WTC11 (cell line): ENCODE measurements at places on chromosomes 2 and 18.

GRCh38 chr18:73791081-73791480 lies 356.6 kb downstream of the FBXO15 start:
- no peak for DNase-seq

DNA sequence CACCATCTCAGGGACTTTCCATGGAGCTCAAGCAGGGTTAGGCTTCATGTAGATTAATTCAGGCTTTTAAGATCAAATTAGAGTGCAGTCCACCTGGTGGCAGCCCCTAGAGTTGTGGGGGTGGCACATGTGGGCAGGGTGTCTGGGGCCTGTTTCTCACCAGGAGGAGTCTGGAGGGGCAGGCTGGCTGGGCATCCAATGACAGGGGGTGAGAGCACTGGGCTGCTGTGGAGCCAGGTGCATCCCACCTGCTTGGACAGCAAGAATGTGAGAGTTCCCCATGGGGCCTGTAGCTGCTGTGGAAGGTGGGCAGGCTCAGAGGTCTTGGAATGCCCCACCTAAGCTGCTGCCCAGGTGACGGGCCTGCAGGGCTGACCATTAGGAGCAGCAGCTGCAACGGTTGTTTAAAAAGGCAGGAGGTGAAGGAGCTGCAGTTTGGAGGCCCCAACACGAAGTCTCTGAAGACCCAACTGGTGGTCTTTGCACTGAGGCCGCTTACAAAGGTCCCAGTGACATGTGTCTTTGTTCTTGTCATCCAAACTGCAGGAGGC lies 686.3 kb upstream of the HS6ST1 start:
- DNase-seq = no peak

- no peak for DNase-seq
These were observed 6.8 kb upstream of the GAL3ST2 start for GRCh38 chr2:241769819-241770184.

- no peak for DNase-seq
These were observed 118.2 kb downstream of the GBX2 start for GRCh38 chr2:236049981-236050380.

DNA sequence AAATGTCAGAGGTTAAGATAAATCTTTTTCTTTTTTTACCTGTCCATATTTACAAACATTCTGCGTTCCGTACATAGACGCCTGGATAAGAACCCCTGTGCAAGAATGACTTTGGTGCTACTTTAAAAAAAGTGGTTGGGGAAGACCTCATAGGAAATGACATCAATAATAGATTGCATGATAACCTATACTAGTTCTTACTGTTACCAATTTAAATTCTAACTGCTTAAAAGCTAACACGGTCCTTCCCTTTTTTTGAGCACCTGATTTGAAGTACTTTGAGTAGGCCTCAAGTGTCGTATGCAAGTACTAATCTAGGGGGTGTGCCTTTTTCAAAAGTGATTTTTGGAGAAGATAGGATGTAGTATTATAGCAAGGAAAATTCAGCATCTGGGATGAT lies 2.1 kb downstream of the SLC39A10 start:
- DNase-seq = no peak

GRCh38 chr2:101793277-101793969 lies 95.9 kb downstream of the MAP4K4 start:
- peak; percentile 61 for DNase-seq

- no peak for DNase-seq
These were observed 721 bp downstream of the MCEE start for GRCh38 chr2:71129114-71129901.

DNA sequence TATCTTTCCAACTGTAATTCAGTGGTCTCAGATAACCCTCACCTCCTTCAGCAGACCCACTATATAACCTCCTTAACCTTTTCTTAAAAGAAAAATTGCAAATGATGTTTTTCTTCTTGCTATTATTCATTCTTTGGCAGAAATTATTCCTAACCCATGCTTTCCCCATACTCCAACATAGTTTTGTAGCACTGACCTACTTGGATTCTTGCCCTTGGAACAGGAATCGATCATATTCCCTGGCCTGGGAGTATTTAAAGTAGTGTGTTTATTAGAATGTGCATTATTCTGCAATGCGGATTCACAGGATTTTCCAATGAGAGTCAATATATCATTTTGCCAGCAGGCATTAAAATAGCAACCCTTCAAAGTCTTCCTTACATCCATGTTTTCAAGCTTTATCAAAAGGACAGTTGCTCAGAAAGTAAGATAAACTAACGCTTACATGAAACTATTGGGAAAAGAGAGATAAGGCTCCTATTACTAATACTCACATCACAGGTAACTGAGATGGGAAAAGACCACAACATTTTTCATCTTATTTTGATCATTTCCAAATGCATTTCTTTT lies 37.4 kb downstream of the CHN1 start:
- DNase-seq = no peak

DNA sequence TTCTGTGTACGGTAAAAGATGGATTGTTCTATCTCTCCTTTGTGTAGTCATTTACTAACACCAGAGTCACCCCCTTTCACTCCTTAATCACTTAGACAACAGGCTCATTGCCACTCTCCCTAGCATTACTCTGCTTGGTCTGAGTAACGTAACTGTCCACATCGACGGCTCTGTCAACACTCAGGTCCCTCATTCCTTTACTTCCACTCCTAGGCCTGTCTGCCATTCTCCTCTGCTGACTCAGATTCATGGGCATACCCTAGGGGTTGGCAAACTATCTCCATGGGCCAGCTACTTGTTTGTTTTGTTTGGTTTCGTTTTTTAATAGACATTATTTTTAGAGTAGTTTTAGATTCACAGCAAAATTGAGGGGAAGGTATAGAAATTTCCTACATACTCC lies 243.9 kb downstream of the NR4A2 start:
- DNase-seq = no peak

- DNase-seq = no peak
These were observed 6.7 kb upstream of the CERS6 start for GRCh38 chr2:168449419-168449818.

DNA sequence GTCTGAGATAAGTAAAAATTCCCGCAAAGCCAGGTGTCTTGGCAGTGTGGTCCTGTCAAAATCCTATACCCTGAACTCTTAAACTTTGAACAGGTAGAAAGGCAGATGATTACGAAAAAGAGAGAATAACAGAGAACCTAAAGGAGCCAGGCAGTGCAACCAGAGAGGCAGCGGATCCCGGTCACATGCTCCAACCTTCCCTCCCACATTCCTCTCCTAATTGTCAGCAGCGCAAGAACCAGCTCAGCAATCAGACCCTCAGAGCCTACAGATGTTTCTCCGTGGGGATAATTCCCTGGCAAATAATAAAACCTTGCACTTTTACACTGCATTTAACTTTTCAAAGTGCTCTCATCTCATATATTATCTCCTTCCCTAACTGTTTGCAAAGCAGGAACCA lies 124.8 kb downstream of the EPHA4 start:
- DNase-seq = peak; percentile 20

- peak; percentile 77 for DNase-seq
These were observed 830 bp downstream of the CYB5A start for GRCh38 chr18:74290794-74291471.

- DNase-seq = no peak
These were observed 65.3 kb downstream of the MEMO1 start for GRCh38 chr2:31945572-31945935.

GRCh38 chr2:28612131-28612812 lies 116.4 kb downstream of the PLB1 start:
- DNase-seq = no peak

GRCh38 chr2:102423368-102423767 lies 408 bp downstream of the IL18RAP start:
- no peak for DNase-seq

DNA sequence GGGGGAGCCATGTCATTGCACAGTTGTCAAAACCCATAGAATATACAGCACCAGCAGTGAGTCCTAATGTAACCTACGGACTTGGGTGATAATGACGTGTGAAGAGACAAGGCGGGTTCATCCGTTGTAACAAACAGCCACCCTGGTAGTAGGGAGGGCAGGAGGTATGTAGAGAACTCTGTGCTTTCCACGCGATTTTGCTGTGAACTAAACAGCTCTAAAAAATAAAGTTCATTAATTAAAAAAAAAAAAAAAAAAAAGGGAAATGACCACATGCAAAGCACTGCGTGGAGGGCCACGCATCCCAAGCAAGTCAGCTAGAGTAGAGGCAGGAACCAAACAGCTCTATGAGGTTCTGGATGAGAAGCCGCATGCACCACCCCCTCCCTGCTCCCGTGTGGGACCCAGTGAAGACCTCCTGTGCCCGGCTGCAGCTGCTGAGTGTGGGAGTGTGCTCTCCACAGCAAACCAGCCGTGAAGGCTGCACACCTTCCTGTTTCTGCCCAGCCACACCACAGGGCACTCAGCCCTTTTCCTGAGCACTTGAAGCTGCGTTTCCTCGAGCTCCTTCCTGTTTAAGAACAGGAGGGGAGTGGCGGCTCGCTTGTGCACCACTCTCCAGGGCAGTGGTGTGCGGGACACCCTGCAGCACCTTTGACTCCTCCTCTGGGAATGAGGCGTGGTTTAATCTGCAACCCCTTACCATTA lies 65.6 kb downstream of the ODC1 start:
- DNase-seq = no peak

GRCh38 chr2:10901160-10901939 lies 10.4 kb upstream of the KCNF1 start:
- no peak for DNase-seq

DNA sequence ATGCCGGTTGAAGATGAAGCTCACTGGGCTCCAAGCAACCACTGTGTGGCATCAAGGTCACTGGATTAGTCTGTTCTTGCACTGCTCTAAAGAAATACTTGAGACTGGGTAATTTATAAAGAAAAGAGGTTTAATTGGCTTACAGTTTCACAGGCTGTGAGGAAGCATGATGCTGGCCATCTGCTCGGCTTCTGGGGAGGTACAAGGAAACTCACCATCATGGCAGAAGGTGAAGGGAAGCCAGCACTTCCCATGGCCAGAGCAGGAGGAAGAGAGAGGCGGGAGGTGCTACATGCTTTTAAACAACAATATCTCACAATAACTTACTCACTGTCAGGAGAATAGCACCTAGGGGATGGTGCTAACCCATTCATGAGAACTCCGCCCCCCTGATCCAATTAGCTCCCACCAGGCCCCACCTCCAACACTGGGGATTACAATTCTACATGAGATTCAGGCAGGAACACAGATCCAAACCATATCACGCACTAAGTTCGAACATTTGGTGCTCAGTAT lies 109.7 kb upstream of the MGAT5 start:
- DNase-seq = no peak

DNA sequence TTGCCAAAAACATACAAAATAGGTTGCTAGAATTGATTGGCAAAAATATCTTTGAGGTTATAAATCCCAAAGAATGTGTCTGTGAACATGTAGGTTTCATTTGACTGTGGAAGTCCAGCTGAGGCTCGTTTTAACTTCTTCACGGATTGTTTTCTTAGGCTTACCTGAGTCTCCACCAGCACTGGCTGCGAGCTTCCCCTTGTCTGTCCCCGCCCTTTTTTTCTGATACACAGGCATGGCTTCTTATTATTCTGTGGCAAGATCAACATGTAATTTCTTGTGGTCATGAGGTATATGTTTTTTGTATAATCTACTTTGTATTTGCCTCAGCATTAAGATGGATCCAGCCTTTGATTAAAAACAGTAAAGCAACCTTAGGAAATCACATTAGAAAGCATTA lies 7.2 kb upstream of the SLC40A1 start:
- no peak for DNase-seq

- no peak for DNase-seq
These were observed 42.3 kb downstream of the SULT1C2 start for GRCh38 chr2:108330979-108331378.

- DNase-seq = no peak
These were observed 83.1 kb downstream of the FAM161A start for GRCh38 chr2:61770746-61771145.

DNA sequence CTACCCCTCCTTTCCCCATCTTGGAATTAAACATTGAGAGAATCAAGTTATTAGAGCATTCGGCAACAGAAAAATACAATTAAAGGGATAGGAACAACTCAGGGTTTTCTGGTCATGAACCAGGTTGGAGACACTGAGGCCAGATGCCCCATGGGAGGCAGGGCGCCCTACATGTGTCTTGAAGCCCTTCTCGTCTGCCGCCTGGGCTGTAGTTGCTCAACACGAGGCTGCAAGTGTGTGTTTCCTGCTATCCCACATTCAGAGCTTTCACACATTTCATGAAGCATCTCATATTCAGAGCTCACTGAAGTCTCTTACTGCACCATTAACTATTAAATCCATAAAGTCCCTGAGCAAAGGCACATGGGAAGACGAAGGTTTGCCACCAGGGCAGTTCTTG lies 28.8 kb downstream of the TTC39C start:
- no peak for DNase-seq

GRCh38 chr2:132038179-132038882 lies 123.4 kb downstream of the ANKRD30BL start:
- DNase-seq = peak; percentile 26

- DNase-seq = peak; percentile 26
These were observed 93.9 kb downstream of the SH3RF3 start for GRCh38 chr2:109222825-109223471.

GRCh38 chr2:871926-872680 lies 78.5 kb upstream of the SNTG2 start:
- DNase-seq = no peak

DNA sequence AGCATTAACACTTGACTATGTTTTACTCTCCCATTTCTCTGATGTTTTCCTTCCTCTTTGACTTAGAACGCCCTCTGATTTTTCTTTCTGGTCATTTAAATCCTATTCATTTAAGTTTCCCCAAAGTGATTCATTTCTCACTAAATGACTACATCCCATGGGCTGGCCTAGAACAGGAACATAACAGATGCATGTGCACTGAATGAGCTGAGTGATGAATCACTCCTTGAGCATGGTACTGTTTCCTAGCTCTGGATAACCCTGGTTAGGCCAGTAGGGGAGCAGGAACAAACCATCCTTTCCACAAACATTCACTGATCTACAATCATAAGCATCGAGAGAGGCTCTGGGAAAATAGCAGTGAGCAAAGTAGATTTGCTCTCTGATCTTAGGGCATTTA lies 221.9 kb upstream of the SETBP1 start:
- no peak for DNase-seq

DNA sequence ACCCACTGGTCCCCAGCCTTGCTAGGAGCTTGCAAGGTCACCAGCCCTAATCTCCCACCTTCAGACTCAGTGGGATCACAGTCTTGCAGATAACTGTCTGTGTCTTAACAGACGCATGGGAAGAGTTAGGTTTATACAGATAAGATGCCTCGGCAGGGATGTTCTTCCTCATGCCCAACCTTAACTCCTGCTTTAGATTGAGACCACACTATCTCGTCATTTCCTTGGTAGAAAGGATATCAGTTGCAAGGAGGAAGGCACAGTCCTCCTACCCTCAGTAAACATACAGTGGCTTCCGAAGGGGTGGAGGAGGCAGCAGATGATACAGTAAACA lies 7.2 kb downstream of the NT5DC4 start:
- DNase-seq = no peak

GRCh38 chr18:66495844-66496243 lies 108.0 kb downstream of the CDH19 start:
- peak; percentile 83 for DNase-seq

- no peak for DNase-seq
These were observed 285.6 kb downstream of the CNTNAP5 start for GRCh38 chr2:124310671-124311070.

GRCh38 chr2:149058936-149059335 lies 20.4 kb downstream of the LYPD6B start:
- DNase-seq = no peak
